Panc1 (cell line): ENCODE measurements at places on chromosomes 3 and 15. TPM values are rescaled to one million over a fixed set of nuclear protein-coding genes. Genes with fewer than 3 reads are reported as not detected.

Gene RASGRP1
- total RNA-seq: 0.51 TPM

DNA sequence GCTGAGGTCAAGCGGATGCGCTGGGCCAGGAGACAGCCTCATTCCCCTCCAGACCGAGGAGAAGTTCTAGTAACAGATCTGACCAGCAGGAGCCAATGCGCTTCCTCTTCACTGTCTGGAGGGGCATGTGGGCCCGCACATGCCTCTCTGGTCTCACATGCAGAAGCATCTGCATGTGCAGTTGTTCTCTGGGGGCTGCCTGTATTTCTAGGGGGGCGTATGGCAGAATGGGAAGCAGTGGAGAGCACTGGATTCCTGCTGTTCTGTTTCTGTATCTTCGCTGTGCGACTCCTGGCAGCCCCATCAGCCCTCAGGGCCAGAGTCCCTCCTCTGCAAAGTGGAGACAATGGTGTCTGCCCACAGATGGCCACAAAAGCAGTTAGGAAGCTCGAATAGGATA lies 170.4 kb upstream of the IQSEC1 start:
- no peak overlapping the region for H3K4me3 ChIP-seq
- no peaks in the 10 kb centered on the region for H3K27me3 ChIP-seq
- no peaks in the 10 kb centered on the region for H3K4me1 ChIP-seq
- DNase-seq: no peak
- no peak overlapping the region for H3K27ac ChIP-seq

GRCh38 chr3:170467571-170468147 lies 49.0 kb downstream of the CLDN11 start:
- no peak overlapping the region for H3K27ac ChIP-seq
- H3K4me3 ChIP-seq: no peak overlapping the region
- H3K4me1 ChIP-seq: peaks cover 6% of the 10 kb centered on the region
- no peaks in the 10 kb centered on the region; the same call in 1 of the 2 replicates for H3K27me3 ChIP-seq
- no peak for DNase-seq
- H3K36me3 ChIP-seq: no peaks in the 10 kb centered on the region

- DNase-seq: no peak
- no peak overlapping the region for H3K4me3 ChIP-seq
- H3K36me3 ChIP-seq: no peaks in the 10 kb centered on the region
- H3K27ac ChIP-seq: no peak overlapping the region
Observed at GRCh38 chr15:29924750-29925149, 102.5 kb upstream of the TJP1 start.

Gene CYP19A1
- total RNA-seq: not detected

- H3K36me3 ChIP-seq: no peaks in the 10 kb centered on the region
- no peaks in the 10 kb centered on the region for H3K4me1 ChIP-seq
- no peaks in the 10 kb centered on the region for H3K27me3 ChIP-seq
- H3K4me3 ChIP-seq: no peak overlapping the region
- no peak for DNase-seq
- no peak overlapping the region for H3K27ac ChIP-seq
Observed at GRCh38 chr3:37535526-37536432, 325.9 kb upstream of the CTDSPL start.
